ENCODE measurements at places on chromosomes 11 and 22.

GRCh38 chr11:77175869-77176539 lies 48.0 kb downstream of the MYO7A start:
- DNase-seq = peak; percentile 23

DNA sequence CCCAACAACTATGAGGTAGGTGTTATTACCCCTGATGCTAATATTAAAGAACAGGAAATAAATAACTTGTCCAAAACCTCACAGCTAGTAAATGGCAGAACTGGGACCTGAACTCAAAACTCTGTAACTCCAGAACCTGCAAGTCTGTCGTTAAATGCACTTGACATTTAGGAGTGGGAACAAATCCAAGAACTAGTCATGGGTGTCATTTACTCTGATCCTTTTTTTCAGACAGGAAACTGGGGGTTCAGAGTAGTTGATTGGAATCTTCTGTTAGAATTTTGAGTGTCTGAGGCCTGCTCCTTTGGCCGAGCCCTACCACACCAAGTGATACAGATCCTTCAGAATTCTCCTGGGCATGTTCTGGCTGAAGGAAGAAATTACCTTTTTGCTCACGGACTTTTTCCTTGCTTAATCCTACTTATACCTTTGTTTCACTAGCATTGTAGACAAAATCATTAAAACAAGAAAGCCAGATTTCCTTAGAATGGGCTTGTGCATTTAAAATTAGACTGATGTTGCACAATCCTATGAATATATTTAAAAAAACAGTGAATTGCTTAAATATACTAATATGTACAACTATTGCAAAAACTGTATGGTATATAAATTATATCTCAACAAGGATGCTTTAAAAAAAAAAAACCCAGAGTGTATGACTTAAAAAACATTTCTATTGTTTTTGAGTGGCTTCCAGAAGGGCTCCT lies 1.4 kb upstream of the YAP1 start:
- DNase-seq = no peak

DNA sequence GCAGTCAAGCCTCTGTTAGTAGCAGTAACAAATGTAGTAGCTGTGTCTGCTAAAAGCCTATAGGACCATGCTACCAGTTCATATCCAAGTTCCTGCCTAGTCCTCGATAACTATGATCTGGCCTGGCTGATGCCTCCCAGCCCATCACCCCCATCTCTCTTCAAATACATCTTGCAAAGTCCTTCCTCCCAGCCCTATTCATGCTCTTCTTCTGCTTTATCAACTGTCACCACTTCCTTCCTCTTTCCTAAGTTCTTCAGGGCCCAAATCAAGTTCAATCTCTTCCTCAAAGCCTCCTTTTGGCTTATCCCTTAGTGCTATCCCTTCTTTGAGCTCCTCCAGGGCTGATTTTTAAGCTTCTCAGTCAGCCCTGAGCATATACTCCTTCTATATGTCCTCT lies 150.9 kb upstream of the THY1 start:
- peak; percentile 95 for DNase-seq

GRCh38 chr22:28440592-28441390 lies 238.8 kb downstream of the TTC28 start:
- peak; percentile 3 for DNase-seq

DNA sequence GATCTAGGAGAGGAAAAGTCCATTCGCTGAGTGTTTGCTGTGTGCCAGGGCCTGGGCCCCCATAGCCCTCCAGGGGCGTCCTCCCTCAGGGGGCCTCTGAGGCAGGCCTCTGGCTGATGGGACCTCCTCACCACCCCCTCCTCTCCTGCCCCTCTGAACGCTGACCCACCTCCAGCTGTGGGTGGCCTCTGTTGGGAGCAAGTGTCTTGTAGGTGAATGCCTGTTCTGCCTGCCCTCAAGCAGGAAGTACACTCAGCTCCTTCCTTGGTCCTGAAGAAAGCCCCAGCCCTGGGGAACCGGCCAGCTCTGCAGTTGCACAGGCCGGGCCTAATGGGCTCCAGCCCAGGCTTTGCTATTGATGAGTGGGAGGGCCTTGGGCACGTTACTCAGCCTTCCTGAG lies 3.5 kb downstream of the MYO7A start:
- DNase-seq = no peak

DNA sequence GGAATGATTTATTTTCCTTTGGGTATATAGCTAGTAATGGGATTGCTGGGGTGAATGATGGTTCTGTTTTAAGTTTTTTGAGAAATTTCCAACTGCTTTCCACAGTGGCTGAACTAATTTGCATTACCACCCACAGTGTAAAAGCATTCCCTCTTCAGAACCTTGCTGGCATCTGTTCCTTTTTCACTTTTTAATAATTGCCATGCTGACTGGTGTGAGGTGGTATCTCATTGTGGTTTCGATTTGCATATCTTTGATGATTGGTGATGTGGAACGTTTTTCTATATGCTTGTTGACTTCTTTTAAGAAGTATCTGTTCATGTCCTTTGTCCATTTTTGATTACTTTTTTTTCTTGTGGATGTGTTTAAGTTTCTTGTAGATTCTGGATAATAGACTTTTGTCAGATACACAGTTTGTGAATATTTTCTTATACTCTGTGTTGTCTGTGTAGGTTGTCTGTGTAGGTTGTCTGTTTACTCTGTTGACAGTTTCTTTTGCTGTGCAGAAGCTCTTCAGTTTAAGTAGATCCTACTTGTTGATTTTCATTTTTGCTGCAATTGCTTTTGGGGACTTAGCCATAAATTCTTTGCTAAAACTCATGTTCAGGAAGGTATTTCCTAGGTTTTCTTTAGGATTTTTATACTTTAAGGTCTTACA lies 291.8 kb upstream of the DDI1 start:
- DNase-seq = no peak

- DNase-seq = peak; percentile 39
Observed at GRCh38 chr22:45994491-45995404, 17.8 kb upstream of the WNT7B start.

All from AML-193 (cell line).